ENCODE measurements at places on chromosomes 13 and 19.

- no peak for DNase-seq
These were observed 190.5 kb downstream of the URI1 start for GRCh38 chr19:30132343-30133075.

DNA sequence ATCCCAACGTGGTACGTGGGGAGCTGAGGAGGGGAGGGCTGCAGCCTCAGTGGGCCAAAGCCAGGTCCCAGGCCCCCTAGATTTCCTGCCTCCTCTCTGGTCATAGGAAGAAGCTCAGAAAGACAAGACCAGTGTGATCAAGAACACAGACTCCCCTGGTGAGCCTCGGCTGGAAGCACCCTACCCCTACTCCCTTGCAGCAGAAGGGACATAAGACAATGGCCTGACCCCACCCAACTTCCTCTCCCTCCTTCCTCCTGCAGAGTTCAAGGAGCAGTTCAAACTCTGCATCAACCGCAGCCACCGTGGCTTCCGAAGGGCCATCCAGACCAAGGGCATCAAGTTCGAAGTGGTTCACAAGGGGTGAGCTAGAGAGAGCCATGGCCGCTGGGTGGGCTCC is 11.5 kb downstream of the PODNL1 start:
- no peak for DNase-seq

- DNase-seq: no peak
These were observed 39.9 kb upstream of the PSPC1 start for GRCh38 chr13:19822673-19823072.

GRCh38 chr19:32223595-32224370 is 121.6 kb upstream of the ZNF507 start:
- DNase-seq: no peak

DNA sequence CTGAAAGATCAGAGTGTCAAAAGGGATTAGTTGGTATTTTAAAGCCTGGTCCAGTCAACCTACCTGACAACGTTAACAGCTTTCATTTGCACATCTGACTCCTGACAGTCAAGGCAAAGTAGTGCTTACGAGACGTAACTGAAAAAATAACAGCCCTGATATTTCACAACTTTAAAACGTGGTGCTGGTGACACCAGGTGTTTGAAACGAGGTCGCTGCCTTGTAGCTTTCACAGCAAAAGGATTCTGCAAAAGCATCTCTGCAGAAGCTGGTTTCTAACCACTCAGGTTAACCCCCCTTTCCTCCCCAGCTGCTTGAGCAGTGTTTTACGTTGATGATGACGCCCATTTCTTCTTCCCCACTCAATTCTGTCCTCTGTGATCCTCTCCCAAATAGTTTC is 23.3 kb downstream of the GGACT start:
- DNase-seq: no peak

DNA sequence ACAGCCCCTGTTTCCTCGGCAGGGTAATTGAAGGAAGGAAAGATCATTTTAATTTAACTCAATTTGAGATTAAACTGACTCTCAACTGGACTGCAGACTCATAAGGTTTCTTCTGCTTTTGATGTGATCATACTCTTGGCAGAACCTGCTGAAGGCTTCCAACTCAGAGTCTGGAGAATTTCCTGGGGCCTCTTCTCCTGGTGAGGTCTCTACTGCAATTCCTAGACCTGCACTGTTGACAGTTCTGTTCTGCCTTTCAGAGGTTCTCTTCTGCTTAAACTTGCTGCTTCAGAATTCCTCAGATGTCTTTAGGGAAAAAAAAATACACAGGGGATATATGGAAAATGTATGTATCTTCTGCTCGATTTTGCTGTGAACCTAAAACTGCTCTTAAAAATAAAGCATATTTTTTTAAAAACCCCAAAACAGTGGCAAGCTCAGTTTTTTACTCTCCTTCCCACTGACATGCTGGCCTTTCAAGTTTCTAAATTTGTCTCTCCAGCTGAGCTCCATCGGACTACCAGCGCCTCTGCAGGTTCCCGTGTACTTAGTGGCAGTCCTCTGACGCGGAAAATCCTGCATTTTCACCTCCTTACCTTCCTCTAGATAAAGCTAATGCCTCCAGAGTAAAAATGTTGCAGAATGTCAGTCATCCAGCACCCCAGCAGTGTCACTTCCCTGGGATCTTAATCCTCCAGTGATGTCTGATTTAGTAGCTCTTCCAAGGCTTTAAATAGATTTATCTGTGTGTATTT is 733.5 kb upstream of the SGCG start:
- DNase-seq: no peak

- no peak for DNase-seq
These were observed 244.4 kb upstream of the SLITRK5 start for GRCh38 chr13:87426742-87427141.

DNA sequence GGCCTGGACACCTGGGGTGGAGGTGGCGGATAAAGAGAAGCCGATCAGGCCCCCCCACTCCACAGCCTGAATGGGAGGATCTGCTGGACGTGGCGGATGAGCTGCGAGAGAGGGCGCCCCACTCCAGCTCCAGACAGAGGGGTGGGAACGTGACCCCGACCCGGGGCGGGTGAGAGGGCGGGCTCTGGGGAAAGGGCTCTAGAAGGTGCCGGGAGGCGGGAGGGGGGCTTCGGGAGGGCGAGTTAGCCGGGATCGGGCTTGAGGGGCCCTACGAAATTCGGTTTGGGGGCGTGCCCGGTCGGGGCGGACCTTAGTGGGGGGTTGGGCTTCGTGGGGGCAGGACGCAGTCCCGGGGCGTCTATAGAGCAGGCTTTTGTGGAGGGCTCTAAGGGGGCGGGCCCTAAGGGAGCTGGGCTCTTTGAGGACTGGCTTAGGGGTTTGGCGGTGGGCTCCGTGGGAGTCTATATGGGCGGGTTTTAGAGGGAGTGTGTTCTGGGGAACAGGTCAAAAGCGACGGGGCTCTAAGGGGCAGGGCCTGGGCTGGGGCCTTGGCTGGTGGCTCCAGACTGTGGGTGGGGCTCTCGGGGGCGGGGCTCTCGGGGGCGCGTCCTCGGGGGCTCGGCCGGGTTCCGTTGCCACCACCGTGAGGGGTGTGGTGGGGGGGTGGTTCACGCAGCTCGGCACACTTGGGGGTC is 4.1 kb upstream of the NANOS3 start:
- DNase-seq: no peak

- peak; percentile 63 for DNase-seq
These were observed 65.6 kb downstream of the MCF2L start for GRCh38 chr13:113034451-113035212.

DNA sequence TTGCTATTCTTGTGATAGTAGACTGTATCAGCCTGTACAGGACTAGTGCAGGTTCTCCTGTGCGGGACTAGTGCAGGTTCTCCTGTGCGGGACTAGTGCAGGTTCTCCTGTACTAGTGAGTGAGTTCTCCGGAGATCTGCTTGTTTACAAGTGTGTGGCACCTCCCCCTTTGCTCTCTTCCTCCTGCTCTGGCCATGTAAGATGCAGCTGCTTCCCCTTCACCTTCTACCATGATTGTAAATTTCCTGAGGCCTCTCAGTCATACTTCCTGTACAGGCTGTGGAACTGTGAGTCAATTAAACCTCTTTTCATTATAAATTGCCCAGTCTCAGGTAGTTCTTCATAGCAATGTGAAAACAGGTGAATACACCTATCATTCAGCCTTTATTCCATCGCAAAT is 289.6 kb downstream of the TEX29 start:
- peak; percentile 10 for DNase-seq

DNA sequence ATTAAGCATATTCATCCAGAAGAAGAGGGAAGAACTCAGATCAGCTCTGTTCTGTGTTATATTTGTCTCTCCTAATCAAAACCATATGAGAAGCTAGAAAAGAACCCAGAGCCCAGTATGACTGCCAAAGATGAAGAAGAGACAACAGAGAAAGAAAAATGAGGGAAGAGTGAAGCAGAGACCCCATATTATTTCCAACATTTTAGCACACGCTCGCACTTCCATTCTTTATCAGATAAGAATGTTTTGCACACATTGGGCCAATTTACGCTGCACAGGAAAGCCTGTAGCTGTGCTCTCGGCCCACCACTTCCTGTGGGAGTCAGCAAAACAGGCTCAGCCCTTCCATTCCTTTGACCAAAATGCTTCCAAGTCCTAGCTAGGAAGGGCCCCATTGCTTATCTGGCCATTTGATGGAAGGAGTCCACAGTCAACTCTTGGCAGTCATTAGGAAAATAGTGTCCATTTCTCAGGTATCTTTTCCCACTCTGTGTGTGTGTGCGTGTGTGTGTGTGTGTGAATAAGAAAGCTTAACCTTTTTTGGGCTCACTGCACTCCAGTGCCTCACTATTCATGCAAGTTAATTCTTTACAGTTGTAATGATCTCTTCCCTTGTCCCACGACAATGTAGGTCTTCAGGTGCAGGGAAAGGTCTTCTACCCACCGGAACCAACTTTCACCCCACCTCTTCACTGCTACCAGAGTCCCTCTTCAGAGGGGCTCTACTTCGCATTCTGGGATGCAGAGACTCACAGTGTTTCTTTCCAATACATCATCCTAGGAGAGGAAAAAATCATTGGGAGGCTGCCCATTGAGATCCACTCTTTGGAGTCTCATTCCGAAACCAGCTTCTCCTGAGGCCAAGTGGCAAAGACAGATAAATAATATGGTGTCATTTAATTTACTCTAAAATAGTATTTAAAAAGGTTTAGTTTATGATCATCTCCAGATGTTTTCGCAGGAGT is 237.5 kb downstream of the COG6 start:
- no peak for DNase-seq

DNA sequence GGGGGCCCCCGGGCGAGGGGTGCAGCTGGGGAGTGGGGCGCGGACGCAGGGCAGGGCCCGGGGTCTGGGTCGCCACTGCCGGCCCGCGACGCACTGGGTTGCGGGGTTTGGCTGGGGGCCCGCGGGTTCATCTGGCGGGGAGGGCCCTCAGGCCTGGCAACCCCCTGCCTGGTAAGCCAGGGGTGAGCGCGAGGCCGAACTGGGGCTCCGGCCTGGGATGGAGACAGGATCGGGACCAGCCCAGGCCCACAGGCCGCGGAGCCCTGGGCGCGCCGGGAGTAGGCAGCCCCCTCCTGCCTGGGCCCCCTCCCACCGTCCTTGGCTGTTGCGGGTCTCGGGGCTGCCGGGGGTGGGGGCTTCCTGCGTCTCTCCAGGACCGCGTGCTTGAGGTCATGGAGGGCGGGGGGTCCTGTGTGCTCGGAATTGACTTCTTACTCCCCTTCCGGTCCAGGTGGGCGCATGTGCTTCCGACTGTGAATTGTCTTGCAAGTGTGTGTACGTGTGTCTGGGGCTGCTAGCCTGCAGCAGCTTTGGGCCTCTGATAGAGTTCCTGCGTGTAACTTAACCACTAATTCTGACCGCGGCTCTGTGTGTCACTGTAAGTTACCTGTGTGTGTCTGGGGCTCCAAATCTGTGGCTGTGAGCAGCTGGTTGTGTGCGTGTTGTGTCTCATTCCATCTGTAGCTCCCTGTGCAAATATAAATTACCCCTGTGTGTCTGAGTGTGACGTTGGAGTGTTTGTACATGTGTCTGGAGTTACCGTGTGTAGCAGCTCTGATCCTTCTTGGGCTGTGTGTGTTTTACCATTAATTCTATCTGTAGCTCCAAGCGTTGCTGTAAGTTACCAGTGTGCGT is 751 bp downstream of the GRAMD1A start:
- DNase-seq: no peak
